DND-41 (cell line): ENCODE measurements at places on chromosomes 3 and 15.
A peak's percentile ranks its signal among the peaks of the same experiment; 100 is the strongest.

DNA sequence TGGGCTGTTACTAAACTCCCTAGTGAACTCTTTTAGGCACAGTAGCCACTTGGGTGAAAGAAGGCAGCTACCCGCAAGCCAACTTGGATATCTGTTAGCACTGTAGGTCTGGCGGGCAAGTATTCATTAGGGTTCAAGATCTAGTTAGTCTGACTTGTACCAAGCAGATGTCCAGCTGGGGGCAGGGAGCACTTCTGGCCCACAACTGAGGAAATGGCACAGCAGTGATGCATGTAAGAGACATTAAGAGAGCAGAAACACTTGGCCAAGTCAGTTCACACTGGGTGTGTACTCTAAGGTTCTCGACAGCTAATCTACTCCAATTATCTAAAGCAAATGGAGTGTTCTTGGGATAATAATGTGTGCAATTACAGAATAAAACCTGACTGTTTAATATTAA is 131.7 kb downstream of the CTNNB1 start:
- H3K4me1 ChIP-seq, result no peaks in the 10 kb centered on the region
- no peaks in the 10 kb centered on the region for H3K27me3 ChIP-seq
- DNase-seq, result no peak
- H3K27ac ChIP-seq, result no peak overlapping the region
- no peak overlapping the region for H3K4me3 ChIP-seq

GRCh38 chr3:67655364-67656121 is 1.1 kb upstream of the SUCLG2 start:
- H3K4me3 ChIP-seq, result peak overlapping the region; percentile 62
- DNase-seq, result peak; percentile 91
- H3K36me3 ChIP-seq, result no peaks in the 10 kb centered on the region
- H3K27me3 ChIP-seq, result no peaks in the 10 kb centered on the region
- peaks cover 35% of the 10 kb centered on the region for H3K4me1 ChIP-seq

- no peak overlapping the region for H3K4me3 ChIP-seq
- no peaks in the 10 kb centered on the region for H3K27me3 ChIP-seq
- H3K27ac ChIP-seq, result no peak overlapping the region
- no peaks in the 10 kb centered on the region for H3K36me3 ChIP-seq
- no peaks in the 10 kb centered on the region for H3K4me1 ChIP-seq
These were observed 98.2 kb downstream of the TJP1 start for GRCh38 chr15:29724026-29724425.

DNA sequence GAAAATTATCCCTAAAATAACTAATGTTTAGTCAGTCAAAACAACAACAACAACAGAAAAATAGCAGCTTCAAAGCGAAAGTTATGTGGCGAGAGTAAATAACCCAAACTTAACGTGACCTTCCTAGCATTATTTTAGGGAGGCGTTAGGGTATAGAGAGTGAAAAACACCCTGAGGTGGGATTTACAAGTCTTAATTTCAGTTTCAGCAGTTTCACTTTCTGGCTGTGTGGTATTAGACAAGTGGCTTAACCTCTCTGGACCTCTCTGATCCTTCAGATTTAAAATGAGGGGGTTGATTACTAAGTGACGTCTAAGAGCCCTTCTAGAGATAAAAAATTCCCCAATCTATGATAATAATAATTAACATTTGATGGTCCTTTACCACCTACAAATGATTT is 291.2 kb downstream of the ZBTB20 start:
- DNase-seq, result no peak
- no peaks in the 10 kb centered on the region for H3K27me3 ChIP-seq
- H3K36me3 ChIP-seq, result no peaks in the 10 kb centered on the region
- no peak overlapping the region for H3K27ac ChIP-seq
- no peak overlapping the region for H3K4me3 ChIP-seq

DNA sequence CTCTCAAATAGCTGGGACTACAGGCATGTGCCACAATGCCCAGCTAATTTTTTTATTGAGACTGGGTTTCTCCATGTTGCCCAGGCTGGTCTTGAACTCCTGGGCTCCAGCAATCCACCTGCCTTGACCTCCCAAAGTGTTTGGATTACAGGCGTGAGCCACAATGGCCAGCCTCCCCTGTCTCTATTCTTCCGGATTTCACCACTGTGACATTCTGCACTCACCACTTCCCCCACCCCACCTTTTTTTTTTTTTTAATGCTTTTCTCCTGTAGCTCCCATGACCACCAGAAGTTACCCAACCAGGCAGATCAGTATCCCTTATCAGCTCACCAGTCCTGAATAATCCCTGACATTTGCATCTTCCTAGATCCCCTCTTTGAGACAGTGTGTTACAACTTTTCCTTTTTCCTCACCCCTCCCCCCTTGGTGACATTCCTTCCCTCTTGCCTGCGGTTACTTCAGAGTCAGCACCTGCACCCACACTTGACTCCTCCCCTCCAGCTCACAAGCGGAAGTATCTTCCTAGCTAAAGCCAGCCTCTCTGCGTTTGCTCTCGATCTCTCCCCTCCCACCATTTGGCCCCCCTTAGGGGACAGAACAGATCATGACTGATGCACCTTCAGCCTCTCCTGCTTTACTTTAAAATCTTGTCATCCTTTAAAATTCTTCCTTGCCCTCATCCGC is 13.5 kb upstream of the ZNF592 start:
- peak; percentile 91 for DNase-seq
- H3K4me3 ChIP-seq, result no peak overlapping the region
- H3K36me3 ChIP-seq, result no peaks in the 10 kb centered on the region
- H3K4me1 ChIP-seq, result peaks cover 28% of the 10 kb centered on the region
- peak overlapping the region; percentile 79 for H3K27ac ChIP-seq
- H3K27me3 ChIP-seq, result no peaks in the 10 kb centered on the region

- H3K27ac ChIP-seq, result no peak overlapping the region
- no peak overlapping the region for H3K4me3 ChIP-seq
- no peaks in the 10 kb centered on the region for H3K4me1 ChIP-seq
- DNase-seq, result no peak
These were observed 88.3 kb upstream of the CLSTN2 start for GRCh38 chr3:139846729-139847128.

- H3K36me3 ChIP-seq, result no peaks in the 10 kb centered on the region
- H3K27me3 ChIP-seq, result no peaks in the 10 kb centered on the region
- no peak overlapping the region for H3K4me3 ChIP-seq
- no peak for DNase-seq
- no peaks in the 10 kb centered on the region for H3K4me1 ChIP-seq
- H3K27ac ChIP-seq, result no peak overlapping the region
These were observed 19.1 kb upstream of the HHATL start for GRCh38 chr3:42721690-42722089.

DNA sequence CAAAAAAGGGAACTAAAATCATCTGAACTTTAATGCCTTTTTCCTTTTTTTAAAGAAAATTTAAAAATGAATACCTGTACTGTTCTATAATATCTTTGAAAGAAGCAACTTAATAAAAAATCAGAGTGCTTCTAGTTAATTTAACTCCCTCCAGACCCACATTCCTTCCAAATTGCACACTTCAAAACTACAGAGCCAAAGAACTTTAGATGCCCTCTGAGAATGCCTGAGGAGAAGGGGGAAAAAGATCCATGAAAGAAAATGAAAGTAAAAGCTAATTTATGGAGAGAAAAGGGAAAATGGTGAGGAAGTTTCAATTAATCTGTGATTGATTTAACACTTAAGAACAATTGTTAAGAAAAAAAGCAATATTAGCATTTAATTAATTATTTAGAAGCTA is 1141.6 kb downstream of the IGSF11 start:
- H3K4me3 ChIP-seq, result no peak overlapping the region
- H3K4me1 ChIP-seq, result no peaks in the 10 kb centered on the region
- no peak for DNase-seq
- H3K36me3 ChIP-seq, result no peaks in the 10 kb centered on the region
- no peaks in the 10 kb centered on the region for H3K27me3 ChIP-seq

- H3K4me1 ChIP-seq, result no peaks in the 10 kb centered on the region
- no peak overlapping the region for H3K27ac ChIP-seq
- DNase-seq, result no peak
- no peaks in the 10 kb centered on the region for H3K36me3 ChIP-seq
- no peaks in the 10 kb centered on the region for H3K27me3 ChIP-seq
These were observed 43.5 kb upstream of the UBE2E1 start for GRCh38 chr3:23762214-23762613.

- H3K27ac ChIP-seq, result no peak overlapping the region
- H3K4me3 ChIP-seq, result no peak overlapping the region
- H3K27me3 ChIP-seq, result peaks cover 7% of the 10 kb centered on the region
- no peaks in the 10 kb centered on the region for H3K4me1 ChIP-seq
These were observed 84.9 kb upstream of the ETV5 start for GRCh38 chr3:186193534-186194450.

- no peak overlapping the region for H3K27ac ChIP-seq
- DNase-seq, result no peak
- H3K27me3 ChIP-seq, result no peaks in the 10 kb centered on the region
- no peaks in the 10 kb centered on the region for H3K4me1 ChIP-seq
These were observed 37.7 kb downstream of the CCR4 start for GRCh38 chr3:32989171-32989570.

- no peaks in the 10 kb centered on the region for H3K36me3 ChIP-seq
- H3K4me3 ChIP-seq, result no peak overlapping the region
- DNase-seq, result peak; percentile 47
- H3K27ac ChIP-seq, result no peak overlapping the region
These were observed 190.7 kb upstream of the NDN start for GRCh38 chr15:23877502-23878412.

- DNase-seq, result peak; percentile 20
- no peaks in the 10 kb centered on the region for H3K27me3 ChIP-seq
- no peak overlapping the region for H3K4me3 ChIP-seq
- peaks cover 10% of the 10 kb centered on the region for H3K4me1 ChIP-seq
- H3K36me3 ChIP-seq, result no peaks in the 10 kb centered on the region
These were observed 72.1 kb downstream of the IL1RAP start for GRCh38 chr3:190585805-190586630.

DNA sequence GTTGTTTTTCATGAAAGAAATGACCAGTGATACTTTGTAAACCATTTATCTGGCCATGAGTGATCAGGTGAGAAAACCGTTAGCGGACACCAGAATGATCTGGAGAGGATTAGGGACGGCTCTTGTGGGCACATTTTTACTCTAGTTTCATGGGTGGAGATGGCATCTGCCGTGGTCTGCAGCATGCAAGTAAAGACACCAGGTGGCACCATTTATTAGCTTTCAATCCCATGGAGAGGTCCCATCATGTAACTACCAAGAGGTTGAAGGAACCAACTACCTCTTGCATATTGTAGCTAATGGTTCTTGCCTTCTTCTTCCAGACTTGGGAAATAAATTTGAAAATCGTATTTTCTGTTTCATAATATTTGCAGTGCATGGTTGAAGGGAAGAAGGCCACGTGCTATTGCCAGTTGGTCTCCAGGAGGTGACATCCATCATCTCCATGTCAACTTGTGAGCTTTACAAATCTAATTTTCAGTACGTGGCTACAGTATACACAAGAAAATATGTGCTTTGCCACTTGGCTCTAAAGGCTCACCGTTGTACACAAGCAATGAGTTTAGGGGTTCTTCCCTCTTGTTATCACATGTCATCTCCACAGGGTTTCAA is 1.5 kb upstream of the MAPKBP1 start:
- H3K36me3 ChIP-seq, result no peaks in the 10 kb centered on the region; the same call in 1 of the 2 replicates
- H3K4me3 ChIP-seq, result peak overlapping the region; percentile 92; the same call in 1 of the 2 replicates
- no peaks in the 10 kb centered on the region for H3K27me3 ChIP-seq
- H3K27ac ChIP-seq, result peak overlapping the region; percentile 68

GRCh38 chr15:35630532-35630931 is 84.6 kb upstream of the DPH6 start:
- no peaks in the 10 kb centered on the region for H3K36me3 ChIP-seq
- no peaks in the 10 kb centered on the region for H3K4me1 ChIP-seq
- H3K27me3 ChIP-seq, result no peaks in the 10 kb centered on the region
- H3K27ac ChIP-seq, result no peak overlapping the region
- DNase-seq, result no peak
- H3K4me3 ChIP-seq, result no peak overlapping the region

- no peak overlapping the region for H3K27ac ChIP-seq
- no peak overlapping the region for H3K4me3 ChIP-seq
- H3K27me3 ChIP-seq, result no peaks in the 10 kb centered on the region
- H3K36me3 ChIP-seq, result no peaks in the 10 kb centered on the region
- H3K4me1 ChIP-seq, result no peaks in the 10 kb centered on the region
These were observed 343.1 kb downstream of the OXSM start for GRCh38 chr3:26132942-26133341.

GRCh38 chr3:149646181-149646766 is 11.6 kb downstream of the WWTR1 start:
- no peaks in the 10 kb centered on the region for H3K36me3 ChIP-seq
- no peak overlapping the region for H3K27ac ChIP-seq
- no peak for DNase-seq
- H3K27me3 ChIP-seq, result no peaks in the 10 kb centered on the region
- no peaks in the 10 kb centered on the region for H3K4me1 ChIP-seq
- H3K4me3 ChIP-seq, result no peak overlapping the region

DNA sequence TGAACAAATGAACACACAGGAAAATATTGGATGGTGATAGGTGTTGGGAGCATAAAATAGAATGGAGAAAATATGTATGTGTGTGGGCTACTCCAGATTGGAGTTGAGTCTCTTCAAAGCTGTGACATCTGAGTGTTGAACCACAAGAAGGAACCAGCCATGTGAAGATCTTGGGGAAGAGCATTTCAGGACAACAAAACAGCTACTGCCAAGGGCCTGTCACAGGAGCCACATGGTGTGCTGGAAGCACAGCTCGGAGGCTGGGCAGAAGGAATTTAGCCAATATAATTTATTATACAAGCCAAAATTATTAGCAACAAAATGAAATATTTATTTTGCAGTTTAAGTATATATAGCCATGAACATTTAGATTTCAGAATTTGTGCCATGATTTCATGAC is 108.3 kb upstream of the FGF7 start:
- no peaks in the 10 kb centered on the region for H3K4me1 ChIP-seq
- H3K27me3 ChIP-seq, result no peaks in the 10 kb centered on the region
- H3K27ac ChIP-seq, result no peak overlapping the region

GRCh38 chr3:134081211-134081610 is 51.5 kb upstream of the SLCO2A1 start:
- DNase-seq, result no peak
- no peaks in the 10 kb centered on the region for H3K4me1 ChIP-seq
- H3K36me3 ChIP-seq, result no peaks in the 10 kb centered on the region
- H3K27ac ChIP-seq, result no peak overlapping the region
- no peaks in the 10 kb centered on the region for H3K27me3 ChIP-seq

- H3K4me1 ChIP-seq, result 0 out of 2 replicates have a peak, but pooled peaks cover 2% of the 10 kb centered on the region
- H3K27ac ChIP-seq, result no peak overlapping the region
- H3K36me3 ChIP-seq, result no peaks in the 10 kb centered on the region
These were observed 28.0 kb downstream of the MAP1A start for GRCh38 chr15:43545426-43545825.

DNA sequence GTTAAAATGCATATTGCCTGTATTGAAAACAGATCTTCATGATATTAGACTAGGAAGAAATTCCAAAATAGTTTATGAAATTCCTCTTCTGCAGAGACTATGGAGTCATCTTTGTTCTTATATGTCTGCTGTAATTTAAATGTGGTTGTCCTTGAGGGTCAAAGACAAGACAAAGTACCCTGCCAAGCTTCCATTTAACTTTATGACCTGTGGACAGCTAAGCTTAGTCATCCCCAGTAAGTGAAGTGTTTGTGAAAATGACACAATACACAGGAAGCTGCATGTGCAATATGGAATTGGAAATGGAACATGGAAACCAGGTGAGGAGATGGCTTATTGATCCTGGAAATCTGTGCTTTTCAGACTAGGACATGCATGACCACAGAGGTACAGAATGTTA is 68.5 kb upstream of the GBE1 start:
- H3K4me1 ChIP-seq, result peaks cover 11% of the 10 kb centered on the region
- H3K36me3 ChIP-seq, result no peaks in the 10 kb centered on the region
- H3K27me3 ChIP-seq, result no peaks in the 10 kb centered on the region
